ENCODE measurements at places on chromosomes 12 and 14.

DNA sequence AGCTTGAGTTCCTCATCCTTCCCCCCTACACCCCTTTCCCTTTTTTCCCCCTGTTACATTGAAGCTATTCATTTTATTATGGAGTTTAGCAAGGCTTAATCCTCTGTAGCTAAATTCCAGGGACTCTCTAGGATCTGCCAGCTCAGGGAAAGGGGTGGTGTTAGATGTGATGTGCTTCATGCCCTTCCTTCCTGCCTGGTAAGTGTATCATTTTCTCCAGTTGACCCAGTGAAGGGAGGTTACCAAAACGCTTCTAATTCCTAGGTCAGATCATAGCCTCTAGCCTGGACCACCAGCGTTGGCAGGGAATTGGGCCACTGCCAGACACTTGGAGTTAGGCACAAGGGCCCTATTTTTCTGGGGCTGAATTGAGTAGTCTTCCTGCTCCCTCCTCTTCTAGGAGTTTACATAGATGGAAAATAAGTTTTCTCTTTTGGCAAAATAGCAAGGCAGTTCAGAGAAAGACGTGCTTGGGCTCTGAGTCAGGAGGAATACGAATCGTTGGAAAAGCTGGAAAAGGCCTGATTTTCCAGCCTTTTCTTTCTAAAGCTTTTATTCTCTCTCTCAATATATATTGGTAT, 88.3 kb downstream of the NPAS3 start:
- DNase-seq, result no peak

DNA sequence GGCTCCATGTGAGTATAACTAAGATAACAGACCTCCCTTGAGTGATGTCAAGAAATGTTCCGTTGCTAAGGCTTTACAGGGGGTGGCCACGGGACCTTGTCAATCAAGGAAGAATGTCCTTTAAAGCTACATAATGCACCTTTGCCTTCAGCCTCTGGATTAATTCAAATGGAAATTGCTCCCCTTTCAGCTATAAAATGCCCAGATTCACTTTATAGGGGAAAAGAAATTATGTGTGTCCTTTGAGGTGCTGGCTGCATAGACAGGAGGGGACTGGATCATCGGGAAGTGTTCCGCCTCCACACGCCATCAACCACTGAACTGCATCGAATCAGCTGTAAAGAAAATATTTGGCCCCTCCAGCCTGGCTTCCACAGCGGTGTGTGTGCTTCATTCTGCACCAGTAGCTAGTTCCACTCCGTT, 415.4 kb downstream of the DPF3 start:
- no peak for DNase-seq

DNA sequence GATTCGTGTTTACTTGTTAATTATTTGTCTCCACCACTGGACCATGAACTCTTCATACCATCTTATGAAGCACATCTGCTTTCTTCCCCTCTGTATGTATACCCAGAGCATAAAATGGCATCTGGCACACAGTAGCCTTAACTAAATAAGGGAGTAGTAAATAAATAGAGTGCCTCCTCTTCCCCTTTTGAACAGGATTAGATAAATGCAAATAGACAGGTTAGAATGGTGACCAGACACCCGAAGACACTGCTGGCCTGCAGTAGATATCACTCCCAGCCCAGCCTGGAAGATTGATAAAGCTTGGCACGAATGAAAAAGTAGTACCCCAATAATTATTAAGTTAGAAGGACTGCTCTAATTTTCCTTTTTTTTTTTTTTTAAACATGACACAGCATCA, 6.9 kb downstream of the GALNT4 start:
- DNase-seq, result no peak

- DNase-seq, result no peak
Measured at GRCh38 chr12:63149909-63150712, 890 bp downstream of the AVPR1A start.

DNA sequence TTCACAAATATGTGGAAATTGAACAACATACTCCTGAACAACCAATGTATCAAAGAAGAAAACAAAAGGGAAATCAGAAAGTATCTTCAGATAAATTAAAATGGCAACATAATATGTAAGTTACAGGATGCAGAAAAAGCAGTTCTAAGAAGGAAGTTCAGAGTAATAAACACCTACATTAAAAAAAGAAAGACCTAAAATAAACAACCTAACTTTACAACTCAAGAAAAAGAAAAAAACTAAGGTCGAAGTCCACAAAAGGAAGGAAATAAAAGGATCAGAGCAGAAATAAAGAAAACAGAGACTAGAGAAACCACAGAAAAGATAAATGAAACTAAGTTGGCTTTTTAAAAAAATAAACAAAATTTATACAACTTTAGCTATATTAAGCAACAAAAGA, 59.2 kb downstream of the EGLN3 start:
- no peak for DNase-seq

- no peak for DNase-seq
Measured at GRCh38 chr12:55673638-55674037, 34.1 kb downstream of the ITGA7 start.

DNA sequence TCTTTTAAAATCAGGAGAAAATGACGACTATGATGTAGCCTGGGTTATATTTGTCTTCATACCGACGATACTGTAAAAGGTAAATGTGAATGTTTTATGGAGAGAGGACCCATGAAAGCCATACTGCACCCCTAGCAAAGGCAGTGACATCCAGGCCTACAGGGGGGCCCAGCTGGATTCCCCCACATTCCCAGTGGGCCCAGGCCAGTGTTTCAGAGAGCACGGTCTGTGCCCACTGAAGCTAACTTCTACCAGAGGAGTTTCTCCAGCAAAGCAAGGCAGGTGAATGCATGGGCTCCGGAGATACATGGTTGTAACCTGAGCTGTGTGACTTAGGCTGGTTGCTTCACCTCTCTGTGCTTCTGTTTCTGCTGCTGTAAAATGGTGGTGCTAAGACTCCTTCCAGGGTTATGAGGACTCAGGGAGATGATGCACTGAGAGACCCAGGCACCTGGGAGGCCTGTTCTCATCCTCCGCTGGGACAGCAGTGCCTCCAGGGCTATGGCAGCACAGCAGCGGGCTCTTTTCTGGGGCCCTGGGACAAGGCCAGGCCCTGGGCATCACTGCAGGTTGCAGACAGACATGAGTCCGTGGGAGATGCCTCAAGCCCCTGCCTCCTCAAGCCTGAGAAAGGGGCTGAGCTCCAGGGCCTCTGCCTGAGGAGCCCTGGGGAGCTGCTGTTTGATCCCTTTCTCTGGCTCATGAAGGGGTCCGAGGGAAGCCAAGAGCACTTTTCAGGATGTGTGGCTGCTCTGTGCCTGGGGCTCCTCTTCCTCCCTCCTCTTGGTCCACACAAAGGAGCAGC, 73.7 kb downstream of the SERPINA3 start:
- DNase-seq, result no peak

DNA sequence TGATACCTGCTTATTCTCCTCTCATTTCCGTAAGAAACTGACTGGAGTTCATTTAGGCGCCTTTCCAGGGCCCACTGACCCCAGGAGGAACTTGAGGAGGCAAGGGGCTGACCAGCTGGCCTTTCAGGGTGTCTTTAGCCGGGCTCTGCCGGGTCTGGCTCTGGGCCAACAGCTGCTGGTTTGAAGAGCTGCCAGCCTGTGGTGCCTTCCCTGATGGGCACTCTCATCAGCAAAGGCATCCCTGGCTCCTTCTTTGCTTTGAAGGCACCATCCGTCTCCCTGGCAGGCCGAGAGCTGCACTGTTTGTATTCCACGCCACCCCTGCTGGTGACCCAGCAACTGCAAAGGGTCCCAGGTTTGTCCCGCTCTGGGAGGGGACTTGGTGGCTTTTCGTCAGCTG, 42.0 kb downstream of the IQSEC3 start:
- no peak for DNase-seq

- no peak for DNase-seq
Measured at GRCh38 chr12:91890742-91891141, 254.9 kb downstream of the BTG1 start.

DNA sequence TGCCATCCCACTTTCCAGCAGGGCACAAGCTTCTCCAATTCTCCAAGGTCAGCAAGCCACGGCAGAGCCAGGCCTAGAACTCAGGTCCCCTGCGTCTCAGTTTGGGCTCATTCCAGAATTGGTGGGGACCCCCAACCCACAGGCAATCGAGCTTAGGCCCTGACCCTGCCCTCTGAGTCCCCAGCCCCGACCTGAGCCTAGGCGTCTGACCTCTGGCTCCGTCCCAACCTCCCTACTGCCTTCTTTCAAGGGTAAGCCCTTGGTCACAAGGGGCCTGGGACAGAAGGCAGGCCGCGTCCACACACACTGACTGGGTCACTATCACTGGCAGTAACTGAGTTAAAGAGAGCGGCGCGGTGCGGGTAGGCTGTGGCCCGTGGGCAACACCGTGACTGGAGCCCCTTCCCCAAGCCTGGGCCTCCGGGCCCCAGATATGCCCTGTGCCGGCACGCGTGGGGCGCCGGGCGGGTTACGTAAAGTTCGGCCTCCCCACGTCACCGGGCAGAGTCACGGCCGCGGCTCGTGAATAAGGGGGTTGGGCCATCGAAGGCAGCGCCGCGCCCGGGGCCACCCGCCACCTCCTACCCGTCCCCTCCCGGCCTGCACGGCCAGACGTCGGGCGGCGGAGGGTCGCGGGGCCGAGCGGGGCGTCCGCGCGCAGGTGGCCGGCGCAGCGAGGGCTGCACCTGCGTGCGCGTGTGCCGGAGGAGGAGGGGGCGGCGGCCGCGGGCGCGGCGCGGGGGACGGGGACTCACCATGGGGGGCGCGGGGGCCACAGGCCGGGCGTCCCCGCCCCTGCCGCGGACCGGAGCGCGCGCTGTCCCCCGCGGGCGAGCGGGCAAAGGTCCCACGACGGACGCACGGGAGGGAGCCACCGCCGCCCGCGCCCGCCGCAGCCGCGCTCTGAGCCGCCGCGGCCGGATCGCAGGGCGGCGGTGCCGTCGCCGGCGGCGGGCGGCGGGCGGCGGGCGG, 516 bp downstream of the ANKRD9 start:
- DNase-seq, result no peak

DNA sequence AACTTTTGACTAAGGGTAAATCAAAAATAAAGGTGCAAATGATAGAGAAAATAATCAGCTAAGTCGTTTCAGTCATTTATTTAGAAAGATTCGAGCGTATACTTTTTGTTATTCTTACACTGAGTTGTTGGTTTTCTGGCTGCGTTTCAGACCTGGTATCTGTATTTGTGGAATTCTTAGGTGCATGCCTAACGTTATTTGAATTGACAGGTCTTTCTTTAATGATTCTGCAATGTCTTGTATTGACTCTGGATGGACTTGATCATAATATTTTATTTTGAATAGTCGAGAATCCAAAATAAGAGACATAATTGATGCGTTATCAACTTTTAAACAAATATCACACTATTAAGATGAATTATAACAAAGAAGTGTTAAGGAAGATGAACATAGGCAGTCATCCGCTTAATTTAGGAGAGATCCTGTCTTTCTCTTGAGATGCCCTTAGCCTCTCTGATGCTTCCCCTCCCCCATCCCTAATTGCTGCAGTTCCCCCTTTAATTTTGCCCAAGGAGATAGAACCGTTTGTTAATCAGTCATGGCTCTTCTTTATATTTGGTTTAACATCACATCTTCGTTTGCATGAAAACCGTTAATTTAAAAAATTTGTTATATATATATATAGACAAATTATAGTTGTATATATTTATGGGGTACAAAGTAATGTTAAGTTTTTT, 1.8 kb downstream of the ALX1 start:
- DNase-seq, result no peak

DNA sequence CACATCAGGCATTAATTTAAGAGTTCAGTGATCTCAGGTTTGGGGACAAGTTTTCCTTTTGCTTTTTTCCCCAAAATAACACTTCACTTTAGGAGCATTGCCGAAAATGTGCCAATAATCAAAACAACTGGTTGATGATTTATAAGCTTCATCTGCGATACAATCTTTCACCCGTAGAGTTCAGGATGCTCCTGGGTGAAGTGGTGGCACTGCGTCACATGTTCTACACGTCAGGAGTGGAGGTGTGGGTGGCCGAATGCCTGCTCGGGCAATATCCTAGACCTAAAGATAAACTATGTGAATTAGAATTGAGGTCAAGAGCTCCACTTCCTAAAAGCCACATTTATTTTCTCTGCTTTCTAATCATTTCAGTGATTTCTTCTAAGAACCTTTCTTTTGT, 70.9 kb upstream of the DICER1 start:
- no peak for DNase-seq

- DNase-seq, result no peak
Measured at GRCh38 chr12:82522285-82522684, 164.0 kb downstream of the METTL25 start.

DNA sequence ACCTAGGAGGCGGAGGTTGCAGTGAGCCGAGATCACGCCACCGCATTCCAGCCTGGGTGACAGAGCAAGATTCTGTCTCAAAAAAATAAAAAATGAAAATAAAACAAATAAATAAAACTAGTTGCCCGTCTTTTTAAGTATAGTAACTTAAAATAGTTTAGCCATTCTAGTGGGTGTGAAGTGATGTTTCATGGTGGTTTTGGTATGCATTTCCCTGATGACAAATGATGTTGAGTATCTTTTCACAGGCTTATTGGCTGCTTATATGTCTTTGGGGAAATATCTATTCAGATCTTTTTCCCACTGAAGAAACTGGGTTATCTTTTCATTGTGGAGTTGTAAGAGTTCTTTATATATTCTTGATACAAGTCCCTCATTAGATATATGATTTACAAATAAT, 102.4 kb upstream of the METAP2 start:
- no peak for DNase-seq

DNA sequence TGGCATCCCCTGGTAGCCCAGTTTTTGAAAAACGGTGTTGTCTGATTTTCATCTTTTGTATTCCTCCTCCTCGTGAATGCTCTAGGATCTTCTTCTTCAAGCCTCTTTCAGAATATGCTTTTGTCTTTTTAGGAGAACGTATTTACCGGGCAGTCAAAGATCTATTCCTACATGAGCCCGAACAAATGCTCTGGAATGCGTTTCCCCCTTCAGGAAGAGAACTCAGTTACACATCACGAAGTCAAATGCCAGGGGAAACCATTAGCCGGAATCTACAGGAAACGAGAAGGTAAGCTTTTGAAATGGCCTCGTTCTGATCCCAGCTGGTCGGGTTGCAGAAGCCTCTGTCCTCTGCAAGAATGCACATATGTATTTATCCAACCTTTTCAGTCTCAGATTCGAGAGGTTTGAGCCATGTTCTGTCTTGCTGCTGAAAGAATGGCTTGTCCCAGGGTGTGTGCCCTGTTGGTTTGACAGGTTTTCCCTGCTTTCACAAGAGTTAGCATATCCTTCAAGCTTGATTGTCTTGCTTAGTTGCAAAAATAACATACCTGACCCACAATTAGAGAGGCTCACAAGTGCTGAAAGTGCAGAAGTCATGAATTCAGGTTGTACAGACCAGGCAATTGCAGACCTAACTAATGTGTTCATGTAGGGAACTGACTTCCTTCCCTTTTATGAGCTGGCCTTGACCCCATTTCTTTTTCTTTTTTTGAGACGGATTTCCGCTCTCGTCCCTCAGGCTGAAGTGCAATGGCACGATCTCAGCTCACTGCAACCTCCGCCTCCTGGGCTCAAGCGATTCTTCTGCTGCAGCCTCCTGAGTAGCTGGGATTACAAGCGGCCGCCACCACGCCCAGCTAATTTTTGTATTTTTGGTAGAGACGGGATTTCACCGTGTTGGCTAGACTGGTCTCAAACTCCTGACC, 6.8 kb downstream of the KMT5A start:
- no peak for DNase-seq

- DNase-seq, result no peak
Measured at GRCh38 chr14:52730709-52731111, 744 bp downstream of the STYX start.

All from T-helper 1 cell (primary cell).